Spleen (tissue), 13 donors: ENCODE measurements at places on chromosomes 7 and 10. TPM values are rescaled to one million over a fixed set of nuclear protein-coding genes. Genes with fewer than 3 reads are reported as not detected.
A peak's percentile ranks its signal among the peaks of the same experiment; 100 is the strongest.

DNA sequence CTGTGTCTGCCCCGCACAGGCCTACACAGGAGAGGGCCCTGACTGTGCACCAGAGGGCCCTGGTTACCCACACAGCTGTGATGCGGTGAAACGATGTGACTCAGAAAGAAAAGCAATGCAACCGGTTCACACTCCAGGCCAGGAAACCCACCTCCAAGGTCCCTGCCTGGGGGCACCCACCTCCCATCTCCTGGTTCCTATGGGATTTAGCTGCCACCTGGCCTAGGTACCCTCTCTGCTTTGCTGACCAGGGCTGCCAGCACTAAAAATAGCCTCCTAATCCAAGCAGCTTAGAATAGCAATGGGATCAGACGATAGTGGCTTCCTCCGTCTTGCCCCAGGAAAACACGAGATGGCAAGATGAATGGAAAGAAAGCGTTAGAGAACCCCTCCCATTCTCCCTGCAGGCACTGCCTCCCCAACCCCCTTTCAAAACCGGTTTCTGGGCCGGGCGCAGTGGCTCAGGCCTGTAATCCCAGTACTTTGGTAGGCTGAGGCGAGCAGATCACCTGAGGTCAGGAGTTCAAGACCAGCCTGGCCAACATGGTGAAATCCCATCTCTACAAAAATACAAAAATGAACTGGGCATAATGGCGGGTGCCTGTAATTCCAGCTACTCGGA is 12.4 kb downstream of the RBP3 start:
- peak; percentile 43 for DNase-seq
- no peak overlapping the region for H3K27ac ChIP-seq
- H3K36me3 ChIP-seq = no peaks in the 10 kb centered on the region
- no peaks in the 10 kb centered on the region for H3K27me3 ChIP-seq

DNA sequence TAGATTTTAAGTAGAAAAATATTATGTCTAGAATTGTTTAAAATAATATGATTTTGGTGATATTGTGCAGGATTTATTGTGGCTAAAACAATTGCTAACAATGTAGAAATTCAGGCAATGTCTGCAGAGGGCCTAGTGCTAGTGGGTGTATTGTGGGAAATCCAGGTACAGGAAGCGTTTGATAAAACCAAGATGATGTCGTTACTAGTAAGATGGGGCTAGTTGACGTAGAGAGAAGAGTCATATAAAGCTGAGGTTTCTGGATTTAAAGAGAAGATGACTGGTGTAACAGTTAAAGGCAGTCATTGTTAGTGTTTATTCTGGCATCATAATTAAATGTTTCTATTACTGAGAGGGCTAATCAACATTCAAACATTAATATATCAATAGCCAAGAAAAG is 43.5 kb downstream of the ADK start:
- H3K27me3 ChIP-seq = no peaks in the 10 kb centered on the region
- no peak overlapping the region for H3K4me3 ChIP-seq
- H3K27ac ChIP-seq = no peak overlapping the region
- no peaks in the 10 kb centered on the region for H3K36me3 ChIP-seq
- H3K4me1 ChIP-seq = peaks cover 30% of the 10 kb centered on the region
- no peak for DNase-seq

GRCh38 chr7:133491201-133491691 is 238.4 kb downstream of the EXOC4 start:
- no peaks in the 10 kb centered on the region for H3K4me1 ChIP-seq
- DNase-seq = no peak
- H3K36me3 ChIP-seq = peaks cover 20% of the 10 kb centered on the region
- no peaks in the 10 kb centered on the region for H3K27me3 ChIP-seq
- no peak overlapping the region for H3K4me3 ChIP-seq
- H3K27ac ChIP-seq = no peak overlapping the region

DNA sequence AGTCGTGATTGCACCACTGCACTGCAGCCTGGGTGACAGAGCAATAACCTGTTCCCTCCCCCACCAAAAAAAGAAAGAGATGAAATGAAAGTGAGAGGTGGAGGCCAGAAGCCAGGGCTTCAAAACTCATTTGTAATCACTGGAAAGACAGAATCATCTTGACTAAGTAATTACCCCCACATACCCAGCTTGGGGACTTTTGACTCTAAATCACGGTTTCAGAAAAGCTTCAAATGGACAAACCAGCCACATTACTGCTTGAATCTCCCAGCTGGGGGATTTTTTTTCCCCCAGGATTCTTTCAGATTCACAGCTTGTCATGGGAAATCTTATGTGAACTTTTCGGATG is 361.0 kb downstream of the FRMD4A start:
- H3K36me3 ChIP-seq = no peaks in the 10 kb centered on the region
- no peaks in the 10 kb centered on the region for H3K27me3 ChIP-seq
- no peak overlapping the region for H3K27ac ChIP-seq
- H3K4me1 ChIP-seq = no peaks in the 10 kb centered on the region
- DNase-seq = no peak

AMPH gene
- 3.7 TPM for total RNA-seq

IQUB gene
- 0.30 TPM for total RNA-seq

DNA sequence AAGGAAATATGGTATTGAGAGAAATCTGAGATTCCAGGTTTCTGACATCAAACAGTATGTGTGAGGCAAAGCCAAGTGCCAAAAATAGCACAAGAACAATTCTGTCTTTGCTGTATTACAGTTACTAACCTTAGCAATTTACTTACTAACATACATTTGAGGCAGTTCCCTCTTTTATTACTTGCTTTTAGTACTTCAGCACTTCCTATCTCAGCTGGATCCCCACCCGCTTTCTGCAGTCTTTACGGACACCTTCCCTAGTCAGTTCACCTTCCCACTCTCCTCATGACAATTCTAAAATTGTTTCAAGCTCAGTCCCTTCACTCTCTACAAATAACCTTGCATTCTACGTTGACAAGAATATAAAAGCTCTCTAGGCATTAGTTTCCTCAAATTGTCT is 79.2 kb downstream of the ELAPOR2 start:
- no peaks in the 10 kb centered on the region for H3K27me3 ChIP-seq
- H3K4me3 ChIP-seq = no peak overlapping the region
- no peak overlapping the region for H3K27ac ChIP-seq
- DNase-seq = no peak
- H3K36me3 ChIP-seq = no peaks in the 10 kb centered on the region

DNA sequence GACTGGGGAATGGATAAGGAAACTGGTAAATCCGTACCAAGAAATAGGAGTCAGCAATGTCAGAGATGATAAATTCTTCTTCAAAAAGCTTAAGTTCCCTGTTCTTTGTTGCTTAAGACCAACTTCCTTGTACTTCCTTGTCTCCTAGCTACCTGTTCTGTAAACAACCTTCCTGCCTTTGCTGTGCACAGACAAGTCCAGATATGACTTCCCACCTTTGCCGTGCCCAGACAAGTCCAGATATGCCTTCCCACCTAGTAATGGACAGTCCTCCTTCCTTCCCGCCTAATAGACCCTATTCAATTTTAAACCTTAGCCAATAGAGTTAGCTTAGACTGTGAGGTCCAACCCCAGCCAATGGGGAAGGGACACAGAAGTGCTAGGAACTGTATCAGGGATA is 2.5 kb upstream of the ZNF33A start:
- peaks cover 27% of the 10 kb centered on the region for H3K4me1 ChIP-seq
- no peaks in the 10 kb centered on the region for H3K27me3 ChIP-seq
- DNase-seq = no peak
- H3K27ac ChIP-seq = peak overlapping the region; percentile 45
- H3K4me3 ChIP-seq = no peak overlapping the region

- H3K4me1 ChIP-seq = peaks cover 74% of the 10 kb centered on the region
- peak overlapping the region; percentile 97 for H3K27ac ChIP-seq
- H3K36me3 ChIP-seq = no peaks in the 10 kb centered on the region
- peak overlapping the region; percentile 31 for H3K4me3 ChIP-seq
Measured at GRCh38 chr7:604884-605531, 85.4 kb upstream of the PDGFA start.

DNA sequence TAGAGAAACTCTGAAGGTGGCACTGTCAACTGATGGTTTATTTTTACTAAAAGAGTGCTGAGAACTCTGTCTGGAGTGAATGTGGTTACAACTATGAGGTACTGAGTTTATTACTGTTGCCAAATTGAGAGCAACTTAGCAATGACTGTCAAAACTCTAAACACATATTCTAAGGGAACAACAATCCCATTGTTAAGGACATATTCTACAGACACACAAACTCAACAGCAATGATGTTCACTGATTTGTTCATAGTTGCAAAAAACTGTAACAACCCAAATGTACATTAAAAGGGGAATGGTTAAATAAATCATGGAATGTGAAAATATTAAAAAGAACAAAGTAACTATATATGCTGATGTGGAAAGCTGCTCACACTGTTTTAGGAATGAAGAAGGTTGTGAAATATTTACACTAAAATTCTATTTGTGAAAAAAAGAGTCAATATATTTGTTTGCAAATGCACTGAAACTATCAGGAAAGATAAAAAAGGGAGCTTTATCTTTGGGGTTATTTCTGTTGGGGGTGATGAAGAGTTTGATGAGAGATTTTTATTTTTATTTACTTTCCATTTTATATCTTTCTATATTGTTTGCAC is 12.9 kb downstream of the PON2 start:
- no peaks in the 10 kb centered on the region for H3K36me3 ChIP-seq
- H3K27ac ChIP-seq = no peak overlapping the region
- no peaks in the 10 kb centered on the region for H3K4me1 ChIP-seq
- DNase-seq = no peak

- H3K27ac ChIP-seq = no peak overlapping the region
- H3K4me3 ChIP-seq = no peak overlapping the region
Measured at GRCh38 chr10:80583685-80584084, 46.0 kb downstream of the SH2D4B start.

CHST3 gene
- 7.7 TPM for total RNA-seq

GRCh38 chr10:50400694-50401093 is 149.4 kb upstream of the ASAH2 start:
- no peak for DNase-seq
- no peaks in the 10 kb centered on the region for H3K36me3 ChIP-seq
- H3K27ac ChIP-seq = no peak overlapping the region
- H3K4me3 ChIP-seq = no peak overlapping the region
- H3K4me1 ChIP-seq = peaks cover 34% of the 10 kb centered on the region
- H3K27me3 ChIP-seq = no peaks in the 10 kb centered on the region

DNA sequence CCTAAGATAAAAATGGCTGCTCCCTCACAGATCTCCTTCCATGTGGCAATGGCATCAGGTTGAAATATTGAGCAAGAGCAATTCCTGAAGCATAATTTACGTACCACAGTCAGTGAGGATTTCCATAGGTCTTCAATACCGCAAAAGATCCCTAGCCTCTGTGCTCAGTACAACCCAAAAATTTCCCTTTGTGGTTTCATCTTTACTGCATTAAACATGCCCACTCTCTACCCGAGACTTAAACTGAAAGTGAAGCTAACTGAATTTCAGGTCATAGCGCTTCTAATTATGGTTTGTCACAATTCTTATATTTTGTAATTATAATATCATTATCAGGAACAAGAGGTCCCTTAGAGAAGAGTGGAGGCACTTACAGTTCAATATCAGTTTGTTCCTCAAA is 1071.1 kb downstream of the XPNPEP1 start:
- H3K4me1 ChIP-seq = peaks cover 8% of the 10 kb centered on the region
- H3K27me3 ChIP-seq = no peaks in the 10 kb centered on the region
- no peak overlapping the region for H3K27ac ChIP-seq

DNA sequence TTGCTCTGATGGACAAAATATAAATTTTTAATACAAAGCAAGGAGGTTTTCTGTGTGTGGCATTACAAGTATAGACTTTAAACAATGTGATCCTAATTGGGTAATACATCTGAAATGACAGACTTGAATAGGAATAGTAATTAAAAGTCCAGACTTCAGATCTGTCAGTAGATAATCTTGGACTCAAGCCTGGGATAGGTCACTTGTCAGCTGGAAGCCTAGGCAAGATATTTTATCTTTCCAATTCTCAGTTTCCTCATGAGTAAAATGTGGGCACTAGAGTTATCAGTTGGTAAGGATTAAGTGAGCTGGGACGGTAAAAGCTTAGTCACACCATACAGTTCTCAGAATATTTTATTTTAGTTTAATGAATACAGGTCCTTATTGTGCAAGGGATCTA is 10.4 kb upstream of the ZMYND11 start:
- no peak for DNase-seq
- H3K4me1 ChIP-seq = no peaks in the 10 kb centered on the region
- no peak overlapping the region for H3K27ac ChIP-seq
- H3K4me3 ChIP-seq = no peak overlapping the region

MRPS24 gene
- total RNA-seq = 99.0 TPM

CCDC146 gene
- total RNA-seq = 11.2 TPM

GRCh38 chr7:41333511-41333910 is 369.4 kb downstream of the INHBA start:
- no peak for DNase-seq
- no peaks in the 10 kb centered on the region for H3K36me3 ChIP-seq
- no peak overlapping the region for H3K27ac ChIP-seq
- no peaks in the 10 kb centered on the region for H3K4me1 ChIP-seq

DNA sequence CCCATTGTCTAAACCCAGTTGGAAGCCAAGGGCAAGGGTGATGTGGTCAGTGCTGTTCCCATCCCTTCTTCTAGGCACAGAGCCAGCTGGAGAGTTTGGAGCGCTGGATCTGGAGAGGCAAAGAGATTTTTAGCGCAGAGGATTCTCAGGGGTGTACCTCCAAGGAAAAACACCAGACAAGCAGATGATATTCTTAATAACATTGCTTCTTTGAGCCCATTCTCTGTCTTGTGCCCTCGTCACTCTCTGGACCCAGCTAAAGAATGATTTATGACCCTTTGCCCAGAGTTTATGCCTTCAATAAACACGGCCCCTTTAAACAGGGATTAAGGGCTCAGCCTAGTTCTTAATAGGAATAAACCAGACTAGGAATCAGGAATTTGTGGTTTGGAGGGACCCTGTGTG is 4.7 kb upstream of the HIP1 start:
- DNase-seq = no peak
- no peaks in the 10 kb centered on the region for H3K27me3 ChIP-seq
- no peak overlapping the region for H3K4me3 ChIP-seq
- no peak overlapping the region for H3K27ac ChIP-seq
- H3K36me3 ChIP-seq = no peaks in the 10 kb centered on the region
- peaks cover 24% of the 10 kb centered on the region for H3K4me1 ChIP-seq

- no peak for DNase-seq
- H3K27ac ChIP-seq = no peak overlapping the region
- H3K36me3 ChIP-seq = no peaks in the 10 kb centered on the region
- H3K27me3 ChIP-seq = no peaks in the 10 kb centered on the region
Measured at GRCh38 chr10:30070001-30070685, 10.8 kb upstream of the JCAD start.

- no peak for DNase-seq
Measured at GRCh38 chr7:7639847-7640220, 718 bp upstream of the UMAD1 start.

DNA sequence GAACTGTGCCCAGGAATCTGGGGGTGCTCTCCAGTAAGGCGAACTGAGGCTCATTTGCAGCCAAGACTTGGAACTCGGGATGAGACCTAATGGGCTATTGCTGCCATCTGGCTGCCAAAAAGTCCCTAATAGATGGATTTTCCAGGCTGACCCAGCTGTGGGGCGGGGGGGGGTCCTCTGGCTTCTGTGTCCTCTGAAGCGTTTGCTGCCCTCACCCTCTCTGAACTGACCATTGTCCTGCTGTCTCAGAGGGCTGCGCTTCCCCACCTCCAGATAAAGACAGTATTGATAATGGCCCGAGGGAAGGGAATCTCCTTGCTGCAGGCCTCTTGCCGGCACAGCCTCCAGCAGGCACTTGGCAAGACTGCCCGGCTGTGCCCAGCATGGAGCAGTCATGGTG is 46.6 kb downstream of the CLEC2L start:
- DNase-seq = peak; percentile 21
- peaks cover 86% of the 10 kb centered on the region for H3K36me3 ChIP-seq
- no peaks in the 10 kb centered on the region for H3K4me1 ChIP-seq
- no peak overlapping the region for H3K27ac ChIP-seq

MMRN2 gene
- 78.9 TPM for total RNA-seq

- no peak overlapping the region for H3K27ac ChIP-seq
- H3K27me3 ChIP-seq = peaks cover 43% of the 10 kb centered on the region
- no peak overlapping the region for H3K4me3 ChIP-seq
- peaks cover 8% of the 10 kb centered on the region for H3K4me1 ChIP-seq
Measured at GRCh38 chr7:132580277-132580676, 4.0 kb upstream of the PLXNA4 start.
